ENCODE measurements at places on chromosomes 12 and 14. TPM values are rescaled to one million over a fixed set of nuclear protein-coding genes. Genes with fewer than 3 reads are reported as not detected.

DNA sequence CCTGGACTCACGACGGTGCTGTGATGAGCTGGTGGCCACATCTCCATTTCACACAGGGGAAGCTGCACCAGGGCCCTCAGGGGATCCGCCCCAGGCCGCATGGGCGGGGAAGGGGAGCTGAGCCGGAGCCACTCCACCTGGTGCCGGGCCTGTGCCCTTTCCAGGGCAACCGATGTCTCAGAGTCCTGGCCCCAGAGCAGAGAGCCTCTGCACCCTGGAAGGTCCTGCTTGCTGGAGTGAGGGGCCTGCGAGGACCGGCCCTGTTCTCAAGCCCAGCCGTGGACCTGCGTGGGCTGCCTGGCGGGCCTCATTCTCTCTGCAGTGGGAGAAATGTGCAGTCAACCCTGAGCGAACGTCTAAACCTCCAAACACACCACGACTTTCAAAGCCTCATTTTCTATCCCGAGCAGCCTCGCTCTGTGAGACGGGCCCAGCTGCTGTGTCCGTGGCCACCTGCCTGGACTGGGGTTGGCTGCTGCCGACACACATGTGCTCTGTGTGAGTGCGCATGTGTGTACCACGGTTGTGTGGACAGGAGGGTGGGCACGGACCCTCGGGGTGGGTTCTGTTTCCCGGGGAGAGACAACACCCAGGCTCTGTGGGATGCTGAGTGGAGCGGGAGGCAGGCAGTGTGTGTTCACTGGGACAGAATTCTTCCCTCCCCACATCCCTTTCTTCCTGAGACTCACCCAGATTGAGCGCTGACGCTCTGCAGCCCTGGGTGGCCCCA, 163.5 kb downstream of the KIF26A start:
- no peak overlapping the region for H3K27ac ChIP-seq
- no peaks in the 10 kb centered on the region for H3K4me1 ChIP-seq
- DNase-seq = no peak

DNA sequence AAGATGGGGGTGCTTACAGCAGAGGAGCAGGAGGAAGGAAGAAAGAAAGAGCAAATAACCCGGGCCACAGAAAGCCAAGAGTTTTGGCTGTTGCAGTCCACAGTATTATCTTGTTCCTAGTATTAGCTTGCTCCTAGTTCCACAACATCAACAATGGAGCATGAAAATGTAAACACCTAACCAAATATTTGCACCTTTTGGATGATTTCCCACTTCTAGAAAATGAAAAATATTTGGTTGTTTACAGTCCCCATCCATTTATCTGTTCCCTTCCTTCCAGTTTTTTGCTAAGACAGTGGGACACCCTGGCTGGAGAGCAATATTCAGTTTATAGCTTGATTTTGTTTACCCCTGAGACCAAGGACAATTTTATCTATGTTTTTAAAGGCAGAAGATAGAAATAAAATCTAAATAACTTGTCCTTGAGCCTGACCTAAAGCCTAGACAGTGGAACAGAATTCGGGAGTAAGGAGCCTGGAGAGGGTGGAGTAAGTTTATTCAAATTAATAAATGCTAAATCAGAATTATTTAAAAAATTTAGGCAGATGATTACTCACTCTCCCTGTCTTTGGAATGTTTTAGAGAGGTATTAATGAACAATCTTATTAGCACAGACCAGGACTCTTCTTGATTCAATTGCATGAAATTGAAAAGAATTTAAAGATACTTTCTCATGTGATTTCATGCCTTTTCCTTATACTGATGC, 51.6 kb downstream of the RESF1 start:
- DNase-seq = no peak
- no peaks in the 10 kb centered on the region for H3K4me1 ChIP-seq
- no peak overlapping the region for H3K27ac ChIP-seq
- H3K36me3 ChIP-seq = no peaks in the 10 kb centered on the region
- no peak overlapping the region for H3K4me3 ChIP-seq

COCH gene
- total RNA-seq = 2.3 TPM

DNA sequence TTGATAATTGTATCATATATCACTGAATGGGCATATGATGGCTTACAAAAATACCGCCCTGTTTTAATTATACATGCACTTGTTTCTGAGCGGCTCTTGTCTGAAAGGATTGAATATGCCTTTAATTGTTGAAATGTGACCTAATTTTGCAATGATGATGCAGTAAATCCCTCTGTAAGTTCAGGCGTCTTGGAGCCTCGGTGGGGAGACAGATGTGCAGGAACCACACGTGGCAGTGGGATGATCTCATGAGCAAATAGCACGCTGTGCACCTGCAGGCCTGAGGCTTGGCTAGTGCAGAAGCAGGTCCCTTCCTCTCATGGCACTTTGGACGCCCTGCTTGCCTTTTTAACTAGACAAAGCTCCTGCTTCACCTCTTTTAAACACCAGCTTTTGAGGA, 49.3 kb upstream of the ASPG start:
- no peak overlapping the region for H3K27ac ChIP-seq
- peaks cover 17% of the 10 kb centered on the region for H3K27me3 ChIP-seq
- H3K4me1 ChIP-seq = no peaks in the 10 kb centered on the region
- no peaks in the 10 kb centered on the region for H3K36me3 ChIP-seq

DNA sequence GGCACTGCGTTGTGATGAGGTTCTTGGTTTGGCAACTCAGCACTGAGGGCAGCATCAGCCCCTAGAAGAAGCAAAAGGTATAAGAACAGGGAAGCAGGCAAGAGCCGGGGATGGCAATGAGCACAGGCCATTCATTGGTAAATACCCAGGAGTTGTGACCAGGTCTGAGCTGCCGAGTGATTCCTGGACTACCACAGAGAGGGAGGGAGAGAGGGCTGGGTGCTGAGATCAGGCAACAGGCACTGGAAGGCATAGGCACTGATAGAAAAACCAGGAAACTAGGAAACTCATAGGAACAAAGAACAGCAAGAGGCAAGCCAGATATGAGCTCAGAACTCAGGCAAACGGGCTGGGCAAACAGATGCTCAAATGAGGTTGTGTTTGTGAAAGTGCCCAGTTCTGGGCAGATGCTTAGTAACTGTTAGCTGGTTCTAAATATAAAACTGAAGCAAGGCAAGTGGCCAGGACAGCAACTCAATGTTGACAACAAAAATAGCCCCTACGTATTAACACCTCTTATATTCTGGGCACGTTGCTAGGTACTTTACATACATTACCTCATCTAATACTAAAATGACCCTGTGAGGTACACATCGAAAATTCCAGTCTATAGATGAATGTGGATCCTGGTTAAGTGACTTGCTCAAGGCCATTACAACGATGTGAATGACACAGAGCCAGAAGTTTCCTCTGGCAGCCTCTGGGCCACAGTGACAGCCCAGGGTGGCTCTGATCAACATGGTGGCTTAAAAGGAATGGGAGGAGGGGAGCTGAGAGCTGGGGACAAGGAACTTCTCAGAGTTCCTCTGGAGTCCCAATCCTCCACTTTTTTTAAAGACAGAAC, 121.1 kb downstream of the PRMT8 start:
- H3K4me3 ChIP-seq = no peak overlapping the region
- H3K4me1 ChIP-seq = peaks cover 3% of the 10 kb centered on the region
- DNase-seq = no peak
- H3K27ac ChIP-seq = no peak overlapping the region
- no peaks in the 10 kb centered on the region for H3K27me3 ChIP-seq

AICDA gene
- not detected for total RNA-seq

PSMC6 gene
- 91.1 TPM for total RNA-seq

- H3K36me3 ChIP-seq = no peaks in the 10 kb centered on the region
- no peaks in the 10 kb centered on the region for H3K27me3 ChIP-seq
- no peak overlapping the region for H3K27ac ChIP-seq
- no peak overlapping the region for H3K4me3 ChIP-seq
- DNase-seq = no peak
- H3K4me1 ChIP-seq = no peaks in the 10 kb centered on the region
Measured at GRCh38 chr12:20128928-20129327, 239.4 kb upstream of the PDE3A start.

TMTC1 gene
- 0.22 TPM for total RNA-seq

AKAP6 gene
- 3.6 TPM for total RNA-seq

- no peaks in the 10 kb centered on the region for H3K27me3 ChIP-seq
- peaks cover 48% of the 10 kb centered on the region for H3K4me1 ChIP-seq
- H3K4me3 ChIP-seq = no peak overlapping the region
- peak overlapping the region; percentile 9 for H3K27ac ChIP-seq
- peaks cover 7% of the 10 kb centered on the region for H3K36me3 ChIP-seq
Measured at GRCh38 chr12:57098546-57098945, 9.6 kb downstream of the NAB2 start.

AQP2 gene
- not detected for total RNA-seq

DNA sequence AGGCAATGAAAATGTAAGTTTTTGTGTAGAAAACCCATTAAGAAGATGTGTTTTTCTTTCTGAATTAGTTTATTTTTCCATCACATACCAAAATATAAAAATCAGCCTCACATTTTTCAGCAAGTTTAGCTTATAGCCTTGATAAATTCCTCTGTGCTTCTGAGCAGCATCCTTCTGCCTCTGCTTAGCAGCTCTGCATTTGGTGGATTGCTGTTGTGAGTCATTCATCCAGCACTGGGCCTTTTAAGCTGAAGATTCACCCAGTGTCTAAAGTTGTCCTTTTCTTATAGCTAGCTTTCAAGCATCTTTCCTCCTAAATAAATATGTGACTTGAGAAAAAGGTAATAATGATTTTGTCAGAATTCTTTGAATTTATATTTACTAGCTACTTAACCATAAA, 206.1 kb downstream of the PCNX1 start:
- no peak overlapping the region for H3K27ac ChIP-seq
- no peaks in the 10 kb centered on the region for H3K27me3 ChIP-seq
- DNase-seq = no peak
- H3K4me3 ChIP-seq = no peak overlapping the region

IFNG gene
- total RNA-seq = 34.3 TPM

DNA sequence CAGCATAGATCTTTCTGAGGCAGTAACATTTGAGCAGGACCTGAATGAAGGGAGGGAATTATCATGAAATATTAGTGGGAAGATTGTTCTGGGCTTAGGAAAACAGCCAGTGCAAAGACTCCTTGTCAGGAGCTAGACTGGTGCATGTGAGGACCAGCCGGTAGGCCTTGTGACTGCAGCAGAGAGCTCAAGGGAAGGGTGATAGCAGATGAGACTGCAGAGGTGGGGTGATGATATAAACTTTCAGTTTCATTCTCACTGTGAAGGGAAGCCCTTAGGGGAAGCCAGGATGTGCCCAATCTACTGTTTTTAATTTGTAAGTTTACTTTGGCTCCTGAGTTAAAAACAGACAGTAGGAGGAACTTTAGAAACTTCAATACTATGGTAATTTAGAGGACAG, 12.4 kb downstream of the IL22 start:
- H3K4me1 ChIP-seq = peaks cover 54% of the 10 kb centered on the region
- H3K36me3 ChIP-seq = peaks cover 3% of the 10 kb centered on the region
- peak overlapping the region; percentile 74 for H3K27ac ChIP-seq
- DNase-seq = peak; percentile 68

- H3K4me1 ChIP-seq = no peaks in the 10 kb centered on the region
- H3K27me3 ChIP-seq = peaks cover 15% of the 10 kb centered on the region
- H3K36me3 ChIP-seq = no peaks in the 10 kb centered on the region
- no peak overlapping the region for H3K27ac ChIP-seq
Measured at GRCh38 chr12:42568952-42569915, 20.3 kb downstream of the PRICKLE1 start.

- peaks cover 1% of the 10 kb centered on the region for H3K36me3 ChIP-seq
- H3K27ac ChIP-seq = no peak overlapping the region
- no peaks in the 10 kb centered on the region for H3K27me3 ChIP-seq
- peak; percentile 2 for DNase-seq
- H3K4me1 ChIP-seq = no peaks in the 10 kb centered on the region
- H3K4me3 ChIP-seq = no peak overlapping the region
Measured at GRCh38 chr12:124162151-124163110, 132.5 kb upstream of the RFLNA start.

DNA sequence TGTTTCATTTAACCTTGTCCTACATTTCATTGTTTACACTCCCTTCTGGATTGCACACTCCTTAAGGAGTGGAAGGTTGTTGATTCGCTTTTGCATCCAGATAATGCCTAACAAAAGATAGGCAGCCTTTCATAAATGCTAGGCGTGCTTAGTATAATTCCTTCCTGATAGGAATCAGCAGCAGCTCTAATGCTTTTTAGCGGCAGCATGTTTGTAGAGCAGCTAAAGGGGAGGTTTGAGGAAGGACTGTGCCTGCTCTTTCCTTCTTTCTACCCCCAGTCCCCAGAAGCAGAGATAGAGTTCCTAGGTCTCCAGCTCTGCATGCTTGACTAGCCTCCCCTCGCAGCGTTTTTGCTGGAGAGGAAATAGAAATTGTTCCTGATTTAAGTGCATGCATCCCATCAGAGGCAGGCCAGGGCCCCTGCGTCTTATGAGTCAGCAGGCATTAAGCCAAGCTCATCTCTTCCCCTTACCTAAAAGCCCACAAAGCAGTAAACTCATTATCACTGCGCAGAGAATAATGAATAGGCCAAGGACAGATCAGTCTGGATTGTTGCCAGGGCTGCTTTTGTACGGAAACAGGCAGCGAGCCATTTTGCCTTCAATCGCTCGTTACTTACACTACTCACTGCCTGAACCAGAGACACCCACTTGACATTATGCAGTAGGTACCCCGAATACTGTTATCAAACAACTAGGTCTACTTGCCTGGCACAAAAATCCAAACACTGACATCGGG, 14.0 kb upstream of the TBPL2 start:
- no peak overlapping the region for H3K27ac ChIP-seq
- H3K4me1 ChIP-seq = peaks cover 23% of the 10 kb centered on the region
- H3K4me3 ChIP-seq = no peak overlapping the region
- no peak for DNase-seq
- H3K27me3 ChIP-seq = no peaks in the 10 kb centered on the region

DNA sequence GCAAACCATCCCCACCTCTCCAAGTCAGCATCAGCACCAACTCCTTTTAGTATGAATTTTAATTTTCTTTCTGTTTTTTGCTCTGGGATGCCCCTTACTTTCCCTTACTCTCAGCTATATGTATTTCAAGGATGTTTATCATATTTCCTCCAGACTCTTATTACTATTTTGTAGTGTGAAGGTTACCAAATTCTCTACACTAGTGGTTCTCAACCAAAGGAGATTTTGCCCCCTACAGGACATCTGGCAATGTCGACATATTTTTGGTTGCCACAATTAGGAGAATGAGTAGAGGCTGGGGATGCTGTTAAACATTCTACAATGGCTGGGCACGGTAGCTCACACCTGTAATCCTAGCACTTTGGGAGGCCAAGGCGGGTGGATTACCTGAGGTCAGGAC, 29.1 kb upstream of the SOS2 start:
- no peak overlapping the region for H3K4me3 ChIP-seq
- no peaks in the 10 kb centered on the region for H3K36me3 ChIP-seq
- peak; percentile 10 for DNase-seq
- H3K27me3 ChIP-seq = no peaks in the 10 kb centered on the region

GRCh38 chr14:36820111-36820709, 158.6 kb downstream of the PAX9 start:
- no peak overlapping the region for H3K27ac ChIP-seq
- no peak overlapping the region for H3K4me3 ChIP-seq
- DNase-seq = no peak
- H3K27me3 ChIP-seq = no peaks in the 10 kb centered on the region
- no peaks in the 10 kb centered on the region for H3K36me3 ChIP-seq

DNA sequence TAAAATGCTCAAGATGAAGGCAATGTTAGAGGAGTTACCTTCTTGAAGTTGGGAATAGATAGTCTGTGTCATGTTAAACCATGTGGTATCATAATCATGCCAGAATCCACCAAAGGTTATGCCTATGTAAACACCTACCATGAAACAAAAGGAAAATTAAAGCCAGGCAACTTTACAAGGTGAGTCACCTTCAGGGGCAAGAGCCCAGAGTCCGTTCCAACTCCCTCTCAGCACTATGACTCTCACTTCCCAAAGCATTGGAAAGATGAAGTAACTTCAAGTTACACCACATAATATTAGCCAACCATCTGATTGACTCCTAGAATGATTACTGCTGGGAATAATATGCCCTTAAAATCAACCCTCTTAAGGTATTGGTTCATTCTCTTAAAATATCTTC, 38.5 kb downstream of the CATSPERB start:
- H3K36me3 ChIP-seq = peaks cover 9% of the 10 kb centered on the region
- no peak overlapping the region for H3K27ac ChIP-seq
- H3K4me3 ChIP-seq = no peak overlapping the region
- H3K27me3 ChIP-seq = no peaks in the 10 kb centered on the region

OR6C2 gene
- total RNA-seq = not detected

Measured in activated T-cell treated with anti-CD3 and anti-CD28 coated beads, Interleukin-2, amount 50 U/mL, for 72 hours (primary cell).